ENCODE measurements at places on chromosomes 11 and 22. TPM values are rescaled to one million over a fixed set of nuclear protein-coding genes. Genes with fewer than 3 reads are reported as not detected.
A peak's percentile ranks its signal among the peaks of the same experiment; 100 is the strongest.

DNA sequence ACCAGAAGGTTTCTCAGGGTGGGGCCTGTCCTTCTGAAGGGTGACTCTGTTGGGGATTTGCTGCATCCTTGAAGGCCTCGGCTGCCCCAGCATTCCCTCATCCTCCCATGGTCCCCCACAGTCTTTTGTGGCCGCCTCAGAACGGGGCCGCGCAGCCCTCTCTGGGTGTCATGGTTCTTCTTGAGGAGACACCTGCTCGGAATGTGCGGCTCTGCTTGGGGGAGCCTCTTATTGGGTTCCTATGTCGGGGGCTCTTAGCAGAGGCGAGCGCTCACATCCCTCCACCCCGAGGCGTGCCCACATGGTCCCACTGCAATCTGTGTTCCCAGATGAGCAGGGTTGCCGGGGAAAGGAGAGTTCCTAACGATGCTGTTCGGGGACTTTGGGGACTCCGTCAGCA, 1008.4 kb downstream of the BRD1 start:
- no peaks in the 10 kb centered on the region for H3K4me1 ChIP-seq
- no peak overlapping the region for H3K27ac ChIP-seq
- DNase-seq, result no peak
- no peaks in the 10 kb centered on the region for H3K36me3 ChIP-seq
- H3K4me3 ChIP-seq, result no peak overlapping the region

GRCh38 chr11:121790430-121790829, 325.6 kb downstream of the BLID start:
- no peak overlapping the region for H3K27ac ChIP-seq
- no peaks in the 10 kb centered on the region for H3K27me3 ChIP-seq

DNA sequence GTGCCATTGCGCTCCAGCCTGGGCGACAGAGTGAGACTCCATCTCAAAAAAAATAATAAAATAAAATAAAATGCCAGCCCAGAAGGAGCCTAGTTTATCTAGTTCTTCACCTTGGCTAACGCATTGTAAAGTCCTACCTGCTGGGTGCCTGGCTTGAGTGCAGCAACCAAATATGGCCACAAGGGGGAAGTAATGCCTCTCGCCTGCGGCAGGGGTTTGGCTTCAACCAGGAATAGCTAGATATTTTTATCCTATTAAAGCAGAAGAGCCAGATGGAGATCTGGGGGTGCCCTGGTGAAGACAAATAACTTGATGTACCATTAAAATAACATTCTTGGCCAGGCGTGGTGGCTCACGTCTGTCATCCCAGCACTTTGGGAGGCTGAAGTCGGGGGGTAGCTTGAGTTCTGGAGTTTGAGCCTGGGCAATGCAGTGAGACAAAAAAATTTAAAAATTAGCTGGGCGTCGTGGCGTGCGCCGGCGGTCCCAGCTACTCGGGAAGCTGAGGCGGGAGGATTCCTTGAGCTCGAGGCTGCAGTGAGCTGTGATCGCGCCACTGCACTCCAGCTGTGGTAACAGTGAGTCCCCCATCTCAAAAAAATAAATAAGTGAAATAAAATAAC, 20.6 kb upstream of the PLEKHB1 start:
- peaks cover 4% of the 10 kb centered on the region for H3K4me1 ChIP-seq
- no peak overlapping the region for H3K4me3 ChIP-seq
- no peak overlapping the region for H3K27ac ChIP-seq
- DNase-seq, result peak; percentile 34
- no peaks in the 10 kb centered on the region for H3K36me3 ChIP-seq
- peaks cover 30% of the 10 kb centered on the region for H3K27me3 ChIP-seq

GRCh38 chr11:30346068-30346688, 23.3 kb downstream of the ARL14EP start:
- no peak for DNase-seq
- H3K27me3 ChIP-seq, result peaks cover 3% of the 10 kb centered on the region
- no peak overlapping the region for H3K4me3 ChIP-seq

OR52J3 gene
- total RNA-seq, result not detected
